ENCODE measurements at places on chromosomes 6 and 20. TPM values are rescaled to one million over a fixed set of nuclear protein-coding genes. Genes with fewer than 3 reads are reported as not detected.
A peak's percentile ranks its signal among the peaks of the same experiment; 100 is the strongest.

GRCh38 chr20:31988430-31989015 is 20.6 kb downstream of the XKR7 start:
- DNase-seq = no peak

GRCh38 chr6:999552-999951 is 306.6 kb upstream of the EXOC2 start:
- peak; percentile 57 for DNase-seq

DNA sequence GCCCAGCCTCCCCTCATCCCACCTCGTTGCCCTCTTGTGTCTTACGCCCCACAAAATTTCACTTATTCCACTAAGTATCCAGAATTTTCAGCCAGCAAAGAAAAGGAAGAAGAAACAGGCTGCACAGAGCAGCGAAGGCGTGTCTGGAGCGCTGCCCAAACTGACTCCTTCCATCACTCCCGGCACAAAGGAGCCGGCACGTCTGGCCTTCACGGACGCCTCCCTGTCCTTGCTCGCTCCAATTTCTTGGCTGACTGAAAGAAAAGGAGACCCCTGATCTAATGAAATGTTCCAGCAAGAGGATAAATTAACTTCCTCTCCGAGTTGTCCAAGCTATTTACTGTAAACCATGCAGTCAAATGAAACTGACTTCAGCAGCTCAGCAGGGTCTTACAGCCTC is 152.3 kb upstream of the CDH4 start:
- DNase-seq = no peak

Gene TOMM34
- 52.0 TPM for total RNA-seq

- no peak for DNase-seq
Measured at GRCh38 chr6:53691667-53692133, 26.1 kb upstream of the KLHL31 start.

Measured in HepG2 (cell line).